ENCODE measurements at places on chromosomes 7 and 10.
A peak's percentile ranks its signal among the peaks of the same experiment; 100 is the strongest.

DNA sequence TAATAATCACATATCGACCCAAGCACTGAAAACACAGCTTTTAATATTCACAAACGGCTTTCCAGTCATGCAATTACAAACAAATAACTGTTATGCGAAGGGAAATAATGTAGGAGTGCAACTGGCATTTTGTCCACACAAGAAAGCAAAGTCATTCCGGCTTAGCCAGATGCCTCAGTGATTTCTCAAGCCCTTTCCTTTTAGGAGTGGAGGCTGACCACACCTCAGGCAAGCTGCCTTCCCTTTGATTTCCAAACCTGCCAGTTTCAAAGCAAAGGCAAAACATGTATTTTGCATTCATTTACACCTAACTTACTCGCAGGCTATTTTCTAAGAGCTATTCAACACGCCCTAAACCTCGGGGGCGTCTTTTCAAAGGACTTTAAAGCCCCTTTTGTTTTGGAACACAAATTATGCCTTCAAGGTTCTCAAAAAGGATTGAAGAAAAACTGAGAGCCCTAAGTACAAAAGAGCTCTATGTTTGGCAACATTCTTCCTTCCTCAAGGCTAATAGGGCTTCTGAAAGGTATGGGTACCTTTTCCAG lies 109.6 kb downstream of the CPXM2 start:
- no peak for DNase-seq

DNA sequence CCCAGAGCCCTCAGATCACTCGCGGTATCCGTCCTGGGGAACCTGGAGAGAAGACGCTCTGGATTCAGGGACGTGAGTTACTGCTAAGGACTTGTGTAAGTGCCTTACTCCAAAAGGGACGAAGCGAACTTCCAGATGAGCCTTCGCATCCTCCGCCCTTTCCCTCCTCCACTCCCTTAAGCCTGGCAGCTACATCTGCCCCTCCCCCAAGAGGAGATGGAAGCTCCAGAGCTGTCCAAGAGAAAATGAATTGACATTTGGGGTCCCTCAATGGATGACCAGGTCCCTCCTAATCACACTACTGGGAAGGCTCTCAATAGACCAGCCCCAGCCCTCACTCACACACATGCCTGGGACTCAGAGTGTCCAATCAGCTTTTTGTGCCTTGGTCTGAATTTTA lies 31.3 kb upstream of the GDF10 start:
- DNase-seq: no peak

GRCh38 chr7:41855798-41856197 lies 152.9 kb upstream of the INHBA start:
- no peak for DNase-seq

GRCh38 chr7:141023295-141023694 lies 8.5 kb upstream of the MRPS33 start:
- no peak for DNase-seq

DNA sequence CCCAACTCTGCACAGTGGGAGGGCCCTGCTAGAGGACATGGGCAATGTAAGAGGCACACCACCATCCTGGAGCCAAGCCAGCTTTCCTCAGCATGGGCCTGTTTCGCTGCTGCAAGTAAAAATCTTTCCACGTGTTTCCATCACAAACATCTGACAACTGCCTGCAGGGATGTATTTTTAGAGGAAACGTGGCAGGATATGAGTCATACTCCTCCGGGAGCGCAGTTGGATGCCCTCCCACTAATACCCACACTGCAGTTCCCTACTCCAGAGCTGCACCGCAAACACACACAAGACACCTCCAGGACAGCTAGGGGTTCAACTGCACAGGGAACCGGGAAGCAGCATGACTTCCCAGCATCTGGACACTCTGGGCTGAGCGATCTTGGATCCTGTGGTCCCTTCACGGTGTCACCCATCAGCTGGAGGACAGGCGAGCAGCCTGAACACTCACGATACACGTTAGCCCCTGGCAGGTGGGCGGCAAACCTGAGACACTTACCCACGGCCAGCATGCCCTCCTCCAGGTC lies 26.1 kb downstream of the PLAC9 start:
- DNase-seq: peak; percentile 22

GRCh38 chr7:123749537-123749857 lies 694 bp upstream of the WASL start:
- peak; percentile 63 for DNase-seq

DNA sequence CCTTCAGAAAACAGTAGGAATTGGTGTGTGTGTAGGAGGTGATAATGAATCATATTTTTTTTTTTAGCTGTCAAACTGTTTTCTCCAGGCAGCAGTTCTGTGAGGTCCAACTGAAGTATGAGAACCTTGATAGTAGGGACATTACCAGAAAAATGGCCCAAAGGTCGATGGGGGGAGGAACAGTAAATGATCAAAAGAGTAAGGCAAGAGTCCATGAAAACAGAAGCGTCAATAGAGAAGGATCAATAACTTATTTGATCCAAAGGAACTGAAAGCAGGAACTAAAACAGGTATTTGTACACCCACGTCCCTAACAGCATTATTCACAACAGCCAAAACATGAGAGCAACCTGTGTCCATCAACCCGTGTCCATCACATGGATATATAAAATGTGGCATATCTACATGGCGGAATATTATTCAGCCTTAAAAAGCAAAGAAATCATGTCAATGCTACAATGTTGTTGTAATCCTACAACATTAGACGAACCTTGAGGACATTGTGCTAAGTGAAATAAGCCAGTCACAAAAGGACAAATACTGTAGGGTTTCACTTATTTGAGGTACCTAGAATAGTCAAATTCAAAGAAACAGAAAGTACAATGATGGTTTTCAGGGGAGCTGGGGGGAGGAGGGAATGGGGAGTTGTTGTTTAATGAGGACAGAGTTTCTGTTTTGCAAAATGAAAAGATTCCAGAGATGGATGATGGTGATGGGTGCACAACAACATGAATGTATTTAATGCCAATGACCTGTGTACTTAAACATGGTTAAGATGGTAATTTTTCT lies 214.0 kb upstream of the KLF14 start:
- no peak for DNase-seq

GRCh38 chr7:30888747-30889146 lies 22.9 kb upstream of the AQP1 start:
- DNase-seq: no peak

DNA sequence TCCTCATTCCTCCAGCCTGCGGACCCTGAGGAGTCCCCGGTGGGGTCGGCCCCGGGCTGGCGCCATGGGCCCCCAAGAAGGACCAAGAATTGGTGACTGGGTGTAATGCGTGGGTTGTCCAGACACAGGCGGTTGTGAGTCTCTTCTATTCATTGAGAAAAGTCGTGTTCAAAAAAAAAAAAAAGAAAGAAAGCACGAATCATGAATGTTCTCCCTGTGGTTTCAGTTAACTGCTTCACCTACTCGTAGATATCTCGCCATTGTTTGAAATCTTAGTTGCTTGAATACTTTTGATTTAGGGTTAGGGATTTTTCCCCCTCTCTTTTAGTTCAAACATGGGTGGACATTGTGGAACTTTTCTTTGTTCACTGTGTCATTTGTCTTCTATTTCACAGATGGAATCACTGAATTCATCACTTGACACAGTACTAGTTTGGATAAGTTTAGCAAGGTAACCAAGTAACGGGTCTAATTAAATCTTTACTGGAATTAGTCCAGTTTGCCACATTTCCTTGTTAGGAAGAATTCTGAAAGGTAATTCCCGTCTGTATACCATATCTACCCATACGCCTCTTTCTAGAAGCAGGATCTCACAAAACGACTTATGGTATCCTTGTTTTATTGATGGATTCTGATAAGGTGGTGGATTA lies 775 bp downstream of the STARD3NL start:
- peak; percentile 44 for DNase-seq

GRCh38 chr10:132665946-132666704 lies 119.8 kb downstream of the NKX6-2 start:
- peak; percentile 45 for DNase-seq

- DNase-seq: no peak
These were observed 246.7 kb upstream of the CTBP2 start for GRCh38 chr10:125407000-125407502.

- no peak for DNase-seq
These were observed 63.2 kb downstream of the UNCX start for GRCh38 chr7:1295776-1296355.

DNA sequence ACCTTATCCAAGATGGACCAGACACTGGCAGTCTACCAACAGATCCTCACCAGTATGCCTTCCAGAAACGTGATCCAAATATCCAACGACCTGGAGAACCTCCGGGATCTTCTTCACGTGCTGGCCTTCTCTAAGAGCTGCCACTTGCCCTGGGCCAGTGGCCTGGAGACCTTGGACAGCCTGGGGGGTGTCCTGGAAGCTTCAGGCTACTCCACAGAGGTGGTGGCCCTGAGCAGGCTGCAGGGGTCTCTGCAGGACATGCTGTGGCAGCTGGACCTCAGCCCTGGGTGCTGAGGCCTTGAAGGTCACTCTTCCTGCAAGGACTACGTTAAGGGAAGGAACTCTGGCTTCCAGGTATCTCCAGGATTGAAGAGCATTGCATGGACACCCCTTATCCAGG lies 13.4 kb downstream of the LEP start:
- no peak for DNase-seq

- no peak for DNase-seq
These were observed 248.6 kb upstream of the MAGI2 start for GRCh38 chr7:79702116-79702515.

- no peak for DNase-seq
These were observed 130.0 kb downstream of the ICA1 start for GRCh38 chr7:8131694-8132605.

DNA sequence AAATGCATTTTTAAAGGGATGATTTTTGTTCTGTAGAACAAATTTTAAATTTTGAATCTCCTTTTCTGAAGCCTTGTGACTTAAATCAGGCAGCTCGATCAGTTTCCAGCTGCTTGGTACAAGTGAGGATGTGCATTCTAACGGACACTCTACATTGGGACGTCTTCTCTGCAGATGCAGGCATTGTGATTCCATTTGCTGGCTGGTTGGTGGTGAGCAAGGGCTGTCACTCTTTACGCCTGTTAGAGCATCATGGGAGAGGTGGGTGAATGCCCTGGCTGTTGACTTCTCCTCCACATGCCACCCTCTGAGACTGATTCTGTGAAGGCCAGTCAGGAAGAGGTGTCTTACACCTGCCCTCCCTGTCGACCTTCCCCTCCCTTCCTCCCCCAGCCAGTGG lies 240.5 kb upstream of the RNF32 start:
- DNase-seq: no peak

DNA sequence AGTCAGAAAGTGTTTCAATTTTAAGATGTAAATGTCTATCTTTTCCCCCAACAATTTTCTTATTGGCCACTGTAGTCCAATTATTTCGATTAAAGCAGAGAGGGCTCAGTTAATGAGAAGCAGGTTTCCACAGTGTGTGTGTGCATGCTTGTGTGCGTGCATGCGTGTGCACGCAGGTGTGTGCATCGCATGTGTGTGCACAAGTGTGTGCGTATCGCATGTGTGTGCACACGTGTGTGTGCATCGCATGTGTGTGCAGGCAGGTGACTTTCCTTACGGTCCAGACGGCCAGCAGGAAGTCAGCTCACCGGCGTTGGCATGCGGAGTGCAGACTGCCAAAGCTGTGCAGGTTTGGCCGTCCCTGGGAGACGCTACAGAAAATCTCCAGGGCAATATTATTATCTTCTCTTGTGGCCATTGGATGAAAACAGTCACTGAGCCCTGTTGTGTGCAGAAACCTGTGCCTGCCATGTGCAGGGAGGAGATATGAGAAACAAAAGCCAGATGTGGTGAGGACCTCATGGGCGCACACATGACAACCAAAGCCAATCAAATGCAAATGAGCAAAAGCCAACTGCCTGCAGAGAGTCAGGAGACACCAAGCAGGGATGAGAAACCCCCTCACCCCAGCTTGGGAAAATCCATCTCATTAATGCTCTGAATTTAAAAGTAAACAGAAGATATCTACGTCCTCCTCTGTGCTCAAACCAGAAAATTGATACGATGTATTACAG lies 70.4 kb downstream of the C10orf90 start:
- DNase-seq: no peak

GRCh38 chr7:56218510-56218909 lies 102.3 kb upstream of the NUPR2 start:
- no peak for DNase-seq

- no peak for DNase-seq
These were observed 32.0 kb upstream of the CFAP46 start for GRCh38 chr10:132974249-132974796.

- no peak for DNase-seq
These were observed 523 bp downstream of the PURB start for GRCh38 chr7:44884621-44885393.

DNA sequence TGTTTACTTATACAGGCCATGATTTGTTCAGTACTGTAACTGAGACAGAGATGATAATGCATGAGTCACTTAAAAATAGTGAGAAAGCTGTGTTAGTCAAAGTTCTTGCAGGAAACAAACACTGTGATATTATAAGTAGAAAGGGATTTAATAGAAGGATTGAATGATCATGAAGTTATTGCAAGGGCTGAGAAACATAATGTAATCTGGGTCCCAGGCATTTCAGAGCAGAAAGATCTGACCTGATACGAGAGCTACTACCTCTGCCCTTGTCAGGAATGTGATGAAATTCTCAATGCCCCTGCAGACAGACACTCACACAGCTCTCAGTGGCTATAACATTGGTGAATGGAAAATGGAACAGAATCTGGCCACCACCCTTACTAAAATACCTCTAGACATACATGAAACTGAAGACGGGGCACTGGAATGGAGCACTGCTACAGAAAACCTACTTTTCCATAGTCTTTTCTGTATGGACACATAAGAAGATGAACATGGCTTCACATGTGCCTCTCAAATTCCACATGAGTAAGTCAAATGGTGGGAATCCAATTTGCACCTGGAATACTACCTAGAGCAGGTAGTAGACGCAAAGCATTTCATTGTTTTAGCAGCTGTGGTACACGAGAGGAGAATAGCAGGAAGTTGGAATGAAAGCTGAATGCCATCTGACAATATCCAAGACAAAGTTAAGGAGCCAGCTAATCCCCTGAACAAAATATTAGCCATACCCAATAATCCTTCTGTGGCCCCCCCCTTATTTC lies 19.1 kb upstream of the VWDE start:
- no peak for DNase-seq

DNA sequence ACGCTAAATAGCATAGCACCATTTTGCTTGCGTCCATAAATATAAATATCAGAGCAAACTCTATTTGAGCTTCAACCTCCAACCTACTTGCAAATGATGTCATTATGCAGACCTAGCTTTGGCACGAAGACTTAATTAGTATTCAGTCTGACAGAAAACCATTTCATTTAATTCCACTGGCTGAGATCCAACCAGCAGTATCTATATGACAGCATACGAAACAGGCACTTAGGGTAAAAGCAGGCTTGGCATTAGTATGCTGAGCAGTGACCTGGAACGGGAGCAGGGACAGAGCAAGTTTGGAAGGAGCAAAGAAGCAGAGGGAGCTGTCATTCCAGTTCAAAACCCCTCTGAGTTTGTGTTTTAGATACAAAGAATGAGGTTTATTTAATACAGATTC lies 312.5 kb upstream of the CHRM2 start:
- no peak for DNase-seq

- DNase-seq: peak; percentile 70
These were observed 1.1 kb downstream of the PPIA start for GRCh38 chr7:44797329-44798258.

DNA sequence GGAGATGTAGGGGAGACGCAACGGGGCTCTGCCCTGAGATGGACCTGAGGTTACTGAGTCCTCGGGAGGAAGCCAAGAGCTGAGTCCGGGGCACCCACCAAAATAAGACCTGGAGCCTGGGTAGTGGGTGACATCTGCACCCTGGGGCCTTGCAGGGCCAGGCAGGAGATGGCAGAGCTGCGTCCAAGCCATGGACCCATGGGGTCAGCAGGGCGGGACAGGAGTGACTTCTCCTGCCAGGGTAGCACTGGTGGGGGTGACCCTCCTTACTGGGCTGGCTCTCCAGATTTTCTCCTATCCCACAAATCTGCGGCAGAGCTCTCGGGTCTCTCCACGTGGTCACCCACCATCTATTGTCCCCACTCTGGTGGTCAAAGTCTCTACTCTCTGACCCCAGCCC lies 2.1 kb downstream of the GHRHR start:
- DNase-seq: no peak

All from AML-193 (cell line).